Peyer's patch (tissue), 4 donors: ENCODE measurements at places on chromosomes 3 and 15. TPM values are rescaled to one million over a fixed set of nuclear protein-coding genes. Genes with fewer than 3 reads are reported as not detected.
A peak's percentile ranks its signal among the peaks of the same experiment; 100 is the strongest.

DNA sequence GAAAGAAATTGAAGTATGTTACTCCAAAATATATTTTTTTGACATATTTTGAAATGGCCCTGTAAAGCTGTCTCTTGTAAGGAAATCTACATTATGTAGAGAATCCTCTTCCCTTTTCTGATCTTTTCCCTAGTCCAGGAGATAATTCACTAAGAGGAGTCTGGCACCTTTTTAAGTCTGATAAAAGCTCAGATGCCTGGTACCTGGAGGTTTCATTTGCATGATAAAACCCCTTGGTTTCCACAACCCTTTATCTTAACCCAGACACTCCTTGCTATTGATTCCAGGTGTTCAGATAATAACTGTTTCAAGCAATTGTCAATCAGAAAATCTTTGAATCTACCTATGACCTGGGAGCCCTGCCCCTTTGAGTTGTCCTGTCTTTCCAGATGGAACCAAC is 26.5 kb downstream of the FGF12 start:
- DNase-seq = no peak

The CGNL1 gene
- total RNA-seq = 2.0 TPM

The IL17RC gene
- 123 TPM for total RNA-seq

The PARP15 gene
- total RNA-seq = 3.5 TPM

GRCh38 chr3:94009608-94010007 is 18.8 kb downstream of the STX19 start:
- no peak for DNase-seq

GRCh38 chr3:97481416-97481815 is 283.1 kb upstream of the ARL6 start:
- no peak for DNase-seq

- DNase-seq = no peak
Observed at GRCh38 chr3:168824107-168824506, 728.4 kb upstream of the GOLIM4 start.

DNA sequence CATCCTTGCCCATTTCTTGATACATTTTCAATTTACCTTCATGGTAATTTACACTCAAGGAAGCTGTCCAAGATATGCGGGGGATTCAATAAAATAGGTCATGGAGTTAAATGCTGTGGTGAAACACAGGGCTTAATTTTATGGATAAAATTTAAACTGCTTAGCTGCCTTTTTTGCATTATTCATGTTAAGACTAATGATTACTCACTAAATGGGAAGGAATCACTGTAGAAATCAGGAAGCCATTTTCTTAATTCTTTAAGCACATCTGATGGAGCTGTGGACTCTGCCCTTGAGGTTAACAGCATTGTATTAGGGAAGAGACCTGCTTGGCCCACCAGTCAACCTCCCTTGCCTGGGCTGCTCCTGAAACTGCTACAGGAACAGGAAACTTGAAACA is 62.5 kb upstream of the RBP1 start:
- DNase-seq = no peak

- DNase-seq = no peak
Observed at GRCh38 chr3:14490255-14490654, 49.9 kb downstream of the GRIP2 start.

- DNase-seq = no peak
Observed at GRCh38 chr15:27084844-27085243, 113.9 kb downstream of the GABRG3 start.

DNA sequence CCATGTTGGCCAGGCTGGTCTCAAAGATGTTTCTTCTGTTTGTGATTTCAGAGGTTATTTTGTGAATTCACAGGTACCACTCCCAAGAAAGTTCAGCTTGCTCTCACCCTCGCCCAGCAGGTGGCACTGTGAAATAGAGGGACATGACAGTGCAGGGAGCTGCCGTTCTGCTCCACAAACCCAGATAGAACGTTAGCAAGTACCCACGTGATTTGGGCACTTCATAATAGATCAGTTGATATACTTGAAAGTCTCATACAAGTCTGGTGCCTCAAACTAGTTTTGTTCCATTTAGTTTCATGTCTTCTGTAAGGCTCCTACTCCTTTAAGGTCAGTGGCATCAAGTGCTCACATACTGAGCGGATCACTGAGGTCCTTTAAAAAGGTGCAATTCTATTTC is 45.5 kb downstream of the FILIP1L start:
- DNase-seq = peak; percentile 93

- no peak for DNase-seq
Observed at GRCh38 chr3:186184021-186184420, 75.1 kb upstream of the ETV5 start.

DNA sequence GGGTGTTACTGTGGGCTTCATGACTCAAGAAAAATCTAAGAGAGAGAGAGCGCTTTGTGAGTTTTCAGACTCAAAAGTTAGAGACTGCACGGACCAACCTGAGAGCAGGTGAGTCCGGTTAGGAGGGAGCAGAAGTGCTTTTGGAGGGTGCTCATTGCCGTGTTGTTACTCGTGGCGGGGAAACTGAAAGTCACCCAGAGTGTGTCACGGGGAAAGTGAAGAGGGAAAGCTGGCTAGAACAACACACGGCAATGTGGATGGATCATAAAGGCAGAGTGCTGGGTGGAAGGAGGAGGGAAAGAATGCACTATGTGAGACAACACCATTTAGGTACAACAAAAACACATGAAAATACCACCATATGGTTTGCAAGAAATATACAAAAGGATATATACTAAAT is 112.3 kb downstream of the BDH1 start:
- no peak for DNase-seq

DNA sequence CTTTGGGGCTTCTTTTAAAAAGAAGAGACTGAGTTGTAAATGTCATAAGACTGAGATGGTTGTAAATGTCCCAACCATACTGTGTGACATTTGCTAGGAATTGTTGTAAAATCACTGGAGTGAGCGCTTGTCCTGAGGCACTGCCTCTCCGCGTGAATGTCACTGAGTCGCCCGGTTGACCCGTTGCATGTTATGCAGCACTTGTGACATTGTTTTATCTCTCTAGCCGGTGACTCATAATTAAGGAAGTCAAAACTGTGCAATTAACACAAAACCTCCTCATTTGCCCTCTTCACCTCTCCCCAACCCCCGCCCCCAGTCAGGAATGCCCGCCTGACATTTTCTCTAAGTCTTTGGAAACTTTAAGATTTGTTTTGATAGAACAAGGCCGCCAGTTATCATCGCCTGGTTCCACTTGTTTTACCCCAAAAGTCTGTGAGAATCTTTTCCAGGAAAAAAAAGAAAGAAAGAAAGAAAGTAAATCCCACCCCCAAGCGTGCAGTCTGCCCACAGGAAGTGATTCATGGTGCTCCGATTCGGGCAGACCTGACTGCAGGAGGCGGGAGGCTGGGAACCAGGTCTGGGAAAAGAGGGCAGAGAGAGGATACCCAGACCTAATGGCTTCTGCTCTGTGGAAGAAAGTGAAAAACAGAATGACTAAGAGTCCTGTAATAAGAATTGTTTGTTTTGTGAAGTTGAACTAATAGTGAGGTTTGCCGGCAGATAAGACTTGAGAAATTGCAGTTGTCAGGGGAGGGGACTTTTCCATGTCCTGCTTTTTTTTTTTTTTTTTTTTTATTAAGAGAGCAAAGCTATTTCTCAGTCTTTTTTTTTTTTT is 84.8 kb downstream of the SMAD3 start:
- no peak for DNase-seq

GRCh38 chr3:45224824-45225464 is 1.1 kb downstream of the TMEM158 start:
- peak; percentile 67 for DNase-seq

GRCh38 chr15:47376190-47376589 is 341.1 kb upstream of the SEMA6D start:
- no peak for DNase-seq

DNA sequence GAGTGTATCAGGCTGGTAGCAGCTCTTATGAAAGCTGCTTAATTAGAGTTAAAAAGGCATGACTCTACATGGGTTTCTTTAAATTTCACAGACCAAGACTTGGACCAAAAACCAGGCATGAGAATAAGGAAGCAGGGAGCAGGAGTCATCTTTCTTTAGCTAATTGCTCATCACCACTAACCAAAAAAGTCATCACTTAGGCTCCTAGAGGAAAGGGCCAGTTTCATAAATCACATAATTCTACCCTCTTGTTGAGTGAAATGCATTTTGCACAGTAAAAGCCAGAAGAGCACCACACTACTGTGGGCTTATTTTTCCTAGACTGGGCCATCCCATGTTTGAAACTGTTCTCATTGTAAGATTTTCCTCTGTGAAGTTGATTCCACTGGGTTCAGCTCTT is 175.6 kb downstream of the GREM1 start:
- DNase-seq = no peak

The CNTN4 gene
- 31.1 TPM for total RNA-seq

DNA sequence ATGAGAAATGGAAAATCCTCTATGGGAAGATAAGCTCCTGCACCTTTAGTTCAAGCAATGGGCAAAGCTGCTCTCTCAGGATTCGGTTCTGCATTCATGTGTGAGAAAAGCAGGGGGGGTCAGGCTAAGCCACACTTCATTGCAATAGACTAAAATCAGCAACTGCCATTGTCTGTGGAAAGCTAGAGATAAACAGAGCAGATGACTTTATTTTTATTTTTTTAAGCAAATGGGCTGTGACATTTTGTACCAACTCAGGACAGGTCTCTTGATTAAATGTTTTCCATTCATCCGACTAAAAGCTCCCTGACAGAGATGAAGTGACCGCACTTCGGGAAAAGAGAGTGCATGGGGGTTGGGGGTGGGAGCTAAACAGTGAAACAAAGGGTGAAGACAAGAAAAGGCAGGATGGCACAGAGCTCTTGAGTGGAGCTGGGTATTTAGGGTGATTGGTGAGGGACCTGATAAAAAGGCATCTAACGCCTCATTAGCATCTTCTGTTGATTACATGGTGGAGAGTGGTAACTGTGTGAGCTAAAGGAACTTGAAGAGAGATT is 987.4 kb downstream of the TUSC7 start:
- no peak for DNase-seq

- DNase-seq = no peak
Observed at GRCh38 chr15:79962178-79962577, 8.8 kb downstream of the BCL2A1 start.
